ENCODE measurements at places on chromosomes 7 and 10.

DNA sequence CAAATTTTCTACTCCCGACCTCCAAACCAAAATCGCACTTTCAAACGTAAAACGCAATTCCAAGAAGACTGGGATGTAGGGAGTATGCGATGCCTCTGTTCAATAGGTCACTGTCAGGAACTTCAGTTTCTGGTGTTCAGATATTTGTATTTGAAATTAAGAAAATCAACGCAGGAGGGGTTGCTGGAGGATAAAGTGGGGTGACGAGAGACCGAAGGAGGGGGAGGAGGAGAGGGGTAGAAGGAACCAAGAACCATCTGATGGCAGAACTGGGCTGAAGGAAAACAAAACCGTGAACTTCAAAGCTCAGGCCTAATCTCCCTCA lies 293.8 kb upstream of the NFE2L3 start:
- no peak for DNase-seq

DNA sequence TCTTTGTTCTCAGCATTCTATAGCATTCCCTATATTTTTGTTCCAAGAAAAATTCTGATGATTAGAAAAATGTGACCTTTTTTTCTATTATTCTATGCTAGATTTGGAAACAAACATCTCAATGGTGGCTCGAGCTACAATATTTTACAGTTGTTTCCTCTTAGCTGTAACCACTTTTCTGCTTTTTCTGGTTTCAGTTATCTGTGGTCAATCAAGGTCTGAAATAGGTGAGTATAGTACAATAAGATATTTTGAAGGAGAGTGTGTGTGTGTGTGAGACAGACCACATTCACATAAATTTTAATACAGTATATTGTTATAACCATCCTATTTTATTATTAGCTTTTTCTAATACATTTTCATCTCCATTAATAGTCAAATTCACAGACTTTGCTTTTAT lies 564.5 kb upstream of the GHITM start:
- no peak for DNase-seq

DNA sequence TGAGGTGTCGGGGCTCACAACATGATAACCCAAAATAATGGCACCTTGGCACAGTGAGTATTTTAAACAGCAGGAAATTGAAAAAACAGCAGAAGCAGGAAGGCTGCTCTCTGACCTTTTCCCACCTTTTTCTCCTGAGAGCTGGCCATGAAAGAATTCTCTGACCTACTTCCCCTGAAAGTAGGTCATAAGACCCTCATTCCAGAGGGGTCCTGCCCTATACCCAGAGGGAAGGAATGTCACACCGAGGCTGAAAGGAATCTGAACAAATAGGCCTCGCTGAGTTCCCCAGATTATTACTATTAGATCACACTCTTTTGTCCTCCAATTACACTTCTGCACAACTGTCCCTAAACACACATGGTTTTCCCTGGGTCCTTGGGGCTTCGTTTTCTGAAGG lies 18.8 kb downstream of the CPVL start:
- no peak for DNase-seq

- no peak for DNase-seq
These were observed 25.2 kb upstream of the ITPRID1 start for GRCh38 chr7:31488562-31489203.

GRCh38 chr7:24827027-24827426 lies 69.8 kb upstream of the GSDME start:
- no peak for DNase-seq

DNA sequence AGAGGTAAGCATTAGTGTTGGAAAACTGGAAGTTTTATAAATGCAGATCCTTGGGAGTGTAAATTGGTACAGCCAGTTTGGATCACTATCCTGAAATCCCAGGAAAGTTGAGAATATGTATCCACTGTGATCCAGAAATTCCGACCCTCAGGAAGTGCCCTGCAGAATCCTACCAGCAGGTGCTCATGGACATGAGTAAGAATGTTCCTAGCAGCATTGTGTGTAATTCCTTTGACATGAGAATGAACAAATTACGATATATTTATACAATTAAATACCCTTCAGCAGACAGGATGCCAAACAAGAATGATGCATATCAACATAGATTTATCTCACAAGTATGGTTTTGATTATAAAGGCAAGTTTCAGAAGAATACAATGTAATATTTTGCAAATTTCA lies 181.6 kb downstream of the XPNPEP1 start:
- DNase-seq = no peak

GRCh38 chr7:16993543-16993942 lies 111.8 kb upstream of the AGR3 start:
- no peak for DNase-seq

DNA sequence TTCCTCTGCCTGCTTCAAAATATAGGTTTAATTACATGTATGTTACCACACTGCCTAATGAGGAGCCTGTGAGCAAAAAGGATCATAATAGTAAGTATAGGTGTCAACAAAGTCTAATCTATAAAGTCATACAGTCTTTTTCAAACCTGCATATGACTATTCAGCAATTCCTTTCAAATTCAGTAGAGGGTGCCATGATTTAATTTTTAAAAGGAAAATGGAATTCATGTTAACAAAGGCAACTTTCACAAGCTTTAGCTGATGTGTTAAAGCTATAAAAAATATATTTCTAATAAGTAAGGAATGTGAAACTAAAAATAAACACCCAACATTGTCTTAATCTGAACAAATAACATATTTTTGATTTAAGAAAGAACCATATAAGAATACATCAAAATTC lies 52.1 kb downstream of the MPP7 start:
- no peak for DNase-seq

GRCh38 chr10:86756511-86757112 lies at the start of gene BMPR1A:
Gene BMPR1A, plus strand, starts transcription at chr10:86756619. Its CDS starts 119,400 bp downstream, at chr10:86876019.
- no peak for DNase-seq

DNA sequence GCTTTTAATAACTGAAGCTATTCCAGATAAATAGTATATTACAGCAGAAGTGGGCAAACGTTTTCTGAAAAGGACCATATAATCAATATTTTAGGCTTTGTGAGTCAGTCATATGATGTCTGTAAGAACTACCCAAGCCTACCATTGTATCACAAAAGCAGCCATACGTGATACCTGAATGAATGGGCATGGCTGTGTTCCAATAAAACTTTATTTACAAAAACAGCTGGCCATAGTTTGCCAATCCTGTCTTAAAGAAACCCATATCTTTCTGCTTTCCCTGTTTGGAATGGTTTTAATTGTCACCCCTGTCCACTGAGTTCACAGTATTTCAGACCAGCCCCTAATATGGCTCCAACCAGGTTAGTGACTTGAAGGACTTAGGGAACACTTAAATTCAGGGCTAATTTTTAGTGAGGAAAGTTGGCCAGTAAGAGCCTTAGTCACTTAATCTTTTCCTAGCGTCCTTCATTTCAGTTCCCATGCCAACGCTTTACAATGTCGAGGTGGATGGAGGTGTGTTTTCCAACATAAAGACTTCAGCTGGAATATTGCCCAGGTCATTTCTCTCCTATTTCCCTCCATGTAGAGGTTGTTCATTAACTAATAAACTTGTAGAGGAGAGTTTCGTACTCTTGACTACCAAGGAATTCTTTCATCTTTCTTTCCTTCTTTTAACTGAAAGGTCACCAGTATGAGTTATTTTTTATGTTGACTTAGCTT lies 184.5 kb downstream of the TRIL start:
- DNase-seq = no peak

DNA sequence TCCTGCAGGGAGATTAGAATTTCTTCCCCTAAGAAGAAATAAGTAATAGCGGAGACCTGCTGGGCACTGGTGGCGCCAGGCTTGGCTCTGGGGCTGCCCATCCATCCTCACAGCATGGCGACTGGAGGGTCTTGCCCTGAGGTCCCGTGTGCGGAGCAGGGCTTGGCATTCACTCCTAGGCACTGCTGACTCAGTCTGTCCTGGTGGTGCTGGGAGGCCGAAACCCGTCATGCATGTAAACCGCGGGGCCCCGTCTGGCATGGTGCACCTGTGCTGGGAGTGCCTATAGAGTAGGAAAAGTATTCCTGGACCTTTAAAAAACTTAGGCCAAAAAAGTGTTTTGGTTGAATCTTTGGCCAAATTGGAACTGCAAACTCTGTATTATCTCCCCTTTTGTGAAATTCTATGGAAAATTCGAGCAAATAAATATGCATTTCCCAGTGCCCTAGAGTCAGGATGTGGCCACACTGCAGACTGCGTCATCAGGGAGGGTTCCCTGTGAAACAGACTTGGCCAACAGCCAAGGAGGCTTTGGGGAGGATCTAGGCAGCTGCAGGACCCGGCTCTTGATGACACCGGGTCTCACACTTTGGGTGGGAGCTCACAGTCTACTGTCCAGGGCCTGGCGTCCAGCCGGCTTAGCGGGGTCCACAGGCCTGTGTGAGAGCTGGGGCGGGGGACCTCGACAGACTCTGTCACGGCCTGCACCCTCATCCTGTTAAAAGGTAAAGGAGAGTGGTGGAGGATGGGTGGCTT lies 122.3 kb downstream of the VIPR2 start:
- no peak for DNase-seq

- no peak for DNase-seq
These were observed 580.1 kb upstream of the AUTS2 start for GRCh38 chr7:69018200-69018599.

DNA sequence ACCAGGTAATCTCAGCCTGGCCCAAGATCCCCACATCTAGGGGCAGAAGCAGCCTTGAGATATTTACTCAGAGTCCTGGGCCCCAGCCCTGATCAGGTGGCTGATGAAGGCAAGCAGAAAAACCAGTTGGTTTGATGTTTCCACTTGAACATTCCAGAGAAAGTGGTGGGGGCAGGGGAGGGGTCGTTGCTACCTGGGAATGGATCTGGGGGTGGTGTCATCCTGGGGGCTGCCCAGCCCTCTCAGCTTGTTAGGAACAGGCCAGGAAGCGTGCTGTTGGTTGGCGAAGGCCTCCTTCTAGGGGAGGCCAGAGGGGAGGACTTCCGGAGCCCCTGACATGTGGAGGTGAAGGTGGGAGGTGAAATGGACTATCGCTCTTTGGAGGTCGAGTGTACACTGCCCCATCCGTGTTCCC lies 3.7 kb upstream of the ABHD11 start:
- DNase-seq = no peak

GRCh38 chr10:25682203-25682851 lies 251.7 kb upstream of the MYO3A start:
- DNase-seq = no peak

GRCh38 chr10:118955951-118956801 lies 73.3 kb upstream of the NANOS1 start:
- DNase-seq = no peak

DNA sequence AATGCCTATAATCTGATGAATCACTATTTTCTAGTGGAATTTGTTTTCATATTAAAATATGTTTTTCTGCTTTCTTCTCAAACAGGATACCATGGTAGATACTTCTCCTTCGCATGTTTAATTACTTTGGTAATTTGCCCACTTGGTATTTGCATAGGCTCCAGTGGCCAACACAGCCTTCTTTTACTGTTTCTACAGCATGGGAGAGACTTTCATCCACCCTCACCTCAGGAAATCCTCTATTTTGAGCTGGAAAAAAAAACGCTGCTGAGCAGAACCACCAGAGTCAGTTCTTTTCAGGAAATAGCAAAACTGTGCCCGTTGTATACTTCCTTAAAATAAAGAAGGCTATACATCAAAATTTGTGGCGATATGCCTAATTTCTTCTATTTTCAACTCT lies 213.3 kb downstream of the MDFIC start:
- no peak for DNase-seq

GRCh38 chr10:60809157-60809556 lies 30.9 kb downstream of the CDK1 start:
- DNase-seq = no peak

- no peak for DNase-seq
These were observed 2.4 kb downstream of the ALOX5 start for GRCh38 chr10:45376371-45376801.
